ENCODE measurements at places on chromosomes 7 and 10. TPM values are rescaled to one million over a fixed set of nuclear protein-coding genes. Genes with fewer than 3 reads are reported as not detected.

DNA sequence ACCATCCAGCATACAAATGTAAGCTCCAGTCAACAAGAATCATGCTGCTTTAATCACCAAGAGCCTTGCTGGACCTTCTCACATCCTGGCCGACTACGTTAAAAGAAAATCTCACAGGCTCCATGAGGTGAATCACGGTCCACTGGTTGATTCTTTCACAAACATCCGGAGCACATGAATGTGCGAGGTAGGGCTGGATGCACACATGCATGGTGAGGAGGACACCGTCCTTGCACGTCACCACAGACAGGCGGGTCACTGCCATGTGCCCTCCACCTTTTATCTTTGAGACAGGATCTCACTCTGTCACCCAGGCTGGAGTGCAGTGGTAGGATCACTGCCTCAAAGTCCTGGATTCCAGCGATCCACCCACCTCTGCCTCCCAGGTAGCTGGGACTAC lies 265.1 kb downstream of the PARD3 start:
- no peak for DNase-seq

GRCh38 chr10:92751534-92751811 lies 61.7 kb downstream of the HHEX start:
- DNase-seq, result no peak

DNA sequence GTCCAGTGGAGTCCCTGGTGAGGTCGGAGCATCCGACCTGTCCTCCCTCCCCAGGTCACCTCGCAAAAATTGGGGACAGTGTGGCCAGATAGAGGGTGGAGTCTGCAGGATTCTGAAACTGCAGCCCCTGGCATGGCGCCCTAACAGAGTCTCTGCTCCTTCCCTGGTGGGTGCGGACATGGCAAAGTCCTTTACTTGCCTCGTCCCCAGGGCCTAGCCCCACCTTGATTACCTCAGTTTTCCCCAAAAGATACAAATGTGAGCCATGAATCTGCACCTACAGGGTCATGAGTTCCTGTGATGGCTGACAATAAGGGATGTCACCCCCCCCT lies 47.7 kb downstream of the NPVF start:
- DNase-seq, result no peak

GRCh38 chr7:33511778-33512177 lies 382.4 kb downstream of the BBS9 start:
- no peak for DNase-seq

DNA sequence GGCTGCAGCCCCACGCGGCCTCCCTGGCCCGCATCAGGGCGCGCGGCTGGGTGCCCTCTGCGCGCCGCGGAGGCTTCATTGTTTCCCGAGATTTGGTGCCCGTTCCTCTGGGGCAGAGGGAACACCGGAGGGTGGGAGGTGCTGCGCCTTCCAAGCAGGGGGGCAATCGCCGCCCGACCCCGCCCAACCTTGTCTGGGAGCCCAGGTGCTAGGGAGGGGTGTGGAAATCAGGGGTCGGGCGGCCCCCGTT lies 1.0 kb upstream of the NRP1 start:
- no peak for DNase-seq

GRCh38 chr7:101567230-101567629 lies 61.9 kb downstream of the MYL10 start:
- no peak for DNase-seq

Gene CRHR2
- not detected for total RNA-seq
